ENCODE measurements at places on chromosomes 6 and 20. TPM values are rescaled to one million over a fixed set of nuclear protein-coding genes. Genes with fewer than 3 reads are reported as not detected.

- DNase-seq = no peak
Measured at GRCh38 chr6:20056350-20056992, 155.8 kb downstream of the MBOAT1 start.

DNA sequence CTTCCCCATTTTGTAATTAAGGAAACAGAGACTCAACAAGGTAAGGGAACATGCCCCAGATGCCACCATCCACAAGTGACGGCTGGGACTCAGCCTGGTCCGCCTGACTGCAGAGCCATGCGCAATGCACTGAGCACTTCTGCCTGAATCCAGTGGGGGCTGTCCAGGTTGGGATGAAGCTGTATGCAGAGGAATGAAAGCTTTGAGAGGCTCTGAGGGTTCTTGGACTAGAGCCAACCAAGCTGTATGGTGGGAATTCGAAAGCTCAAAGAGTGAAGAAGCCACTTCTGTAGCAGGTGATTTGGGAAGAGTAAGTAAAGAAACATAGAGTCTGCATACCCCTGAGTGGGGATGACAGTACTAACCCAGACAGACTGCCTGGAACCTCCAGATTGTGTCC, 127.6 kb upstream of the AKAP12 start:
- DNase-seq = no peak

DNA sequence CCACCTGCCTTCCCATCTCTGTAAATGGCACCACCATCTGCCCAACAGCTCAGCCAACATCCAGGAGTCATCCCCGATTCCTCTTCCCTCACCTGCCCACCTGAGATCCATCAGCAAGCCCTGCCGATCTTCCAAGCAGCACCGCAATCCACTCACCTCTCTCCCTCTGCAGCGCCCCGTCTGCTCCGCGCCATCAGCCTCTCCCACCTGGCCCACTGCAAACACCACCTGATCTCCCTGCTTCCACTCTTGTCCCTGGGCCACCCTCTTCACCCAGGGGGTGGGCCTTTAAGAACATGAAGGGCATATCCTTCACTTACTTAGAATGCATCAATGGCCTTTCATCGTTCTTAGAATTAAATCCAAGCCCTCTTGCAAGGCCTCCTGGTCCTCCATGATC, 457.3 kb upstream of the SULF2 start:
- no peak for DNase-seq

DNA sequence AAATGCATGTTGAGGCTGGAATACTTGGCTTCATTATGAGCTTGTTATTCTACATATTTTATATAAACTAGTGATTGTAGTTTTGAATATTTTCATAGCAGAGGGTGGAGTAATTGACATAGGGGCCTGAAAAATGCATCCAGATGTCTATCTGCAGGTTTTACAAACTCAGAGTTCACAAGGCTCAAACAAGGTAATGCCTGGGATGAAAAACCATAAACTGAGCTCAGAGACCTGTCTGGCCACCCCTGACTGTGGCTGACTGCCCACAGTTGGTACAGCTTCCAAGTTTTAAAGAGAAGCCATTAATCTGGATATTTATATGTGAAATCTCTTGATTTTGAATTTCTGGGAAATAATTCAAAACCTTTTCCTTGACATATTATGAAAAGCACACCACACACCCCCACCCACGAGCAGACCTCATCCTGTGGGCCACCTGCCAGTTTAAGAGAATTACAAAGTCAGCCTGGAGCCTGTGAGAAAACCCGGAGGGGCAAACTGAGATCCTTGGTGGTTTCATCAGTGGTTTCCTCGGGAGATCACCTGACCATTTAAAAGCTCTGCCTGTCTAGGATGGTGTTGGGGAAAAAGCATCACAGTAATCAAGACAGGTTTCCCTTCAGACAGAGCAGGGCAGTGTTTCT, 230.1 kb downstream of the SAMD5 start:
- no peak for DNase-seq

GRCh38 chr20:32436142-32436861, 78.2 kb downstream of the ASXL1 start:
- no peak for DNase-seq

- DNase-seq = no peak
Measured at GRCh38 chr20:41373251-41373783, 6.7 kb upstream of the EMILIN3 start.

GRCh38 chr6:14762077-14762476, 483.8 kb upstream of the JARID2 start:
- DNase-seq = peak; percentile 66

DNA sequence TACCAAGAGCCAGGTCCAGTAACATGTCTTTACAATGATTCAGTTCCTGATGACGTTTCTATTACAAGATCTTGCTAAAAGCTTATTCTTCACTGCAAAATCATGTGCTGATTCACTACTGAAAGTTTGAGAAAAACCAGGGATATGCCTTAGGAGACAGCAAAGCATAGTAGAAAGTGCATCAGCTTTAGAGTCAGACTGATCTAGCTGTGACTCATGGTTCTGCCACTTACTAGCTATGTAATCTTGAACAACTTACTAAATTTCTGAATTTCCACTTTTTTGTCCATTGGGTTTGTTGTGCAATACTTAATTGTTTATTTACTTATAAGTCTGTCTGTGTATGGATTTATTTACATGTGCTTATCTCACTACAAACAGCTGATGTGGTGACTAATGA, 198.5 kb upstream of the RSPO3 start:
- no peak for DNase-seq

NOTCH4 gene
- 9.6 TPM for total RNA-seq

SIRT5 gene
- 22.5 TPM for total RNA-seq

RIMS4 gene
- not detected for total RNA-seq

GRCh38 chr6:44056392-44057237, 70.6 kb downstream of the MRPL14 start:
- no peak for DNase-seq

GRCh38 chr6:166675736-166676135, 48.7 kb upstream of the RPS6KA2 start:
- no peak for DNase-seq

- no peak for DNase-seq
Measured at GRCh38 chr6:35037664-35038038, 103.5 kb downstream of the TCP11 start.

DEFB124 gene
- total RNA-seq = not detected

DNA sequence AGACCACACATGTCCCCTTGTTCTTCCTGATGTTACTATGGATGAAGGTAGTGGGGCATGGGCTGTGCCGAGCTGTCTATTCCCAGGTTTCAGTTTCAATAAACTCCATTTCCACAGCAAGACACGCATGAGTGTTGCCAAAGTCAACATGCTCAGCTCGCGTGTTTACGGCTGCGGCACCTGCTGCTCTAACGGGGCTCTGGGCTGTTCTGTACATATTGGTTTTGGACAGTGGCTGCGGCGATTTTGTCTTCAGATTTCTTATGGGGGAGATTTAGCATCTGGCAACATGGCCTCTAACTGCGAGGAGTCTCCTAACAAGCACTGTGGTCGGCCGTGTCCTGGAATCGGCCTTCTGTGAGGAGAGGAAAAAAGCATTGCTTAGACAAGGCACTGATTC, 58.6 kb downstream of the TMEM242 start:
- peak; percentile 61 for DNase-seq

ETV7 gene
- total RNA-seq = 0.13 TPM

- DNase-seq = no peak
Measured at GRCh38 chr20:6058684-6059295, 4.9 kb upstream of the LRRN4 start.

DYNLT2 gene
- total RNA-seq = 0.60 TPM

- DNase-seq = no peak
Measured at GRCh38 chr20:55626716-55627115, 378.6 kb downstream of the CBLN4 start.

Measured in left lobe of liver (tissue), 2 donors.